ENCODE measurements at places on chromosomes 2 and 18. TPM values are rescaled to one million over a fixed set of nuclear protein-coding genes. Genes with fewer than 3 reads are reported as not detected.

The OBSL1 gene
- total RNA-seq = 1.6 TPM

DNA sequence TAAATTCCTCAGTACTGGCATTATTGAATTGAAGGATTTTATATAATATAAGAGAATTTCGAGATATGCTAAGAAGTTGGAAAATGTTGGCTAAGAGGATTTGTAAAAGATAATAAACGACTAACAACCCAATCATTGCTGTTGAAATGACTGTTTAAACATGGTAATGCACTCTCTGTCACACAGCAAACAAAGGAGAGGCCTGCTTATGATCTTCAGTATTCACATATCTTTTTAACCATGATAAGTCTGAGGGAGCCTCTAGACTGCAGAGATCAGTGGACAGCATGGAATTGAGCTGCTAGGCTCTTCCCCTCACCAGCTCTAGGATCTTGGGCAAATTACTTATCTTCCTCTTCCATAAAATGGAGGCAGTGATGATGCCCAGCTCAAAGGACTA is 2.7 kb downstream of the KCTD18 start:
- no peak for DNase-seq

The FBXO15 gene
- 1.2 TPM for total RNA-seq

The ZBTB7C gene
- total RNA-seq = not detected

DNA sequence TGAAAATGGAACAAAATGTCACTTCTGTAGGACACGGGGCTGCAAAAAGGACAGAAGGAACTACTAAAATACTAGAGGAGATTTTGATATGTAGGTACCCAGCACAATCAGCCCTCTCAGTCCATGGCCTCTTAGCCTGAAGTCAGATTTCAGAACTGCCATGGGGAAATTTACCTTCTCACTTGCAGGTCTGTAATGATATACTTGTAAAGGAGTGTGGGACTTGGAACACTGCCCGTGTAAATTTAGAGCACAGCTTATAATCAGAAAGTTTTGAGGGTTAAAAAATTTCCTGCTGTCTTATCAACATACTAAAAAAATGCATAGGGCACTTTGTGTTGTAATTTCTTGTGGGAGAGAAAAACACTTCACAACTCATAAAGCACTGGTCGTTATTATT is 60.6 kb downstream of the ZEB2 start:
- no peak for DNase-seq

DNA sequence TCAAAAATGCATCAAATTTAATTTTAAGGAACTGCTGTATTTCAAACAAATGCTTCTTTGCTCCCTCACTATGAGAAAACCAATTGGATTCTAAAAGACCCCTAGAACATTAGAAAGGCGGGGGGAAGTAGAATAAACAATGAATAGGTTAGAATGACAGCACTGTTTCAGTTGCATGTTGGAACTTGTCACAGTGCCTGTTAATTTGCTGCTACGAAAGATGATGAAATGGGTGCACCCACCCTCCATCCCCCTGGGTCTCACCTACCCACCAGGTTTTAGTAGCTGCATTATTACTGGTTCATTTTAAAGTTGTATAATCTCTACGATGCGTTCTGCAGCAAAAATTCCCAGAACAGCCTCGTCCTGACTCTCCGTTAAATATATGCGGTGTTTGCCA is 193.0 kb upstream of the COPS8 start:
- no peak for DNase-seq

- DNase-seq = no peak
These were observed 17.8 kb upstream of the TMEM131 start for GRCh38 chr2:98013407-98014042.

DNA sequence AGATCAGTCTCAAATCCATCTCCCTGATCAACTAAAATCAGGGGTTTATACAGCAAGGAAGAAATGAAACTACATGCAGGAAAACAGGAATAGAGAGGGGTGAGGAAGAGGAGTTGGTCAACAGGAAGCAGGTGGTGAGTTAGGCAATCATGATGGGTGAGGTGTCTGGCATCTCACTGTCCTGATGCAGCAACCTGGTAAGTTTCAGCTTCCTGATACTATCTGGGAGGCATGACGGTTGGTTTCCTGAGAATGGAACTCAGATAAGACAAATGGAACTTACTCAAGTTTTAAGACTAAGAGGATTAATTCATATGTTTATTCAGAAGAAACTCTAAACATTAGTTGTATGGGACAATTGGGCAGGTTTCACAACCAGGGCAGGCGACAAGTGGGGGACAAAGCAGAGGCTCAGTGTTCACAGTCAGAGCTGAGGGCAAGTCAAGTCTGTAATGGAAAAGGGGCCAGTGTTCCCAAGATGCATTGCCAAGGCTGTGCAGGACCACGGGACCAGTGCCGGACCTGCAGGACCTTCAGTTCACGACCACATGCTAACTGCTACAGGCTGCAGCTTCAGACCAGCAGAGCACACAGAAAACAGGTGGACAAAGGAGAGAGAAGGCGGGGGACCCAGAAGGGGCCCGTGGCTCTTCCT is 17.7 kb upstream of the GALM start:
- DNase-seq = no peak

- DNase-seq = no peak
These were observed 39.4 kb downstream of the EVA1A start for GRCh38 chr2:75521225-75521872.

DNA sequence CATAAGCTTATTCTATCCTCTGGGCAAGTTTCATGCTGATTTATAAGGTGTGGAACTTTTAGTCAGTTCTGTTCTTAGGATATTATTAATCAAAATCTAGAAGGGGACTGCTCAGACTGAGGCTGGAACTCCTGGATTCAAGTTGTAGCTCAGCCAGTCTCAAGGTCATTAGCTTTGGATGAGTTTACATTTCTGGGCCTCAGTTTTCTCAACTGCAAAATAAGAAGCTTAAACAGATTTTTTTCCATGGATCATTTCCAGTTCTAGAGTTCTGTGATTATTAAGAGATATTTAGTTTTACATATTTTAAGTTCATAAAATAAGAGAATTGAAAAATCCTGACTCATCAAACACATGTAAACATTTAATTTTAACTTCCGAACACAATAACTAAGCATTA is 442.5 kb upstream of the PKDCC start:
- DNase-seq = no peak

DNA sequence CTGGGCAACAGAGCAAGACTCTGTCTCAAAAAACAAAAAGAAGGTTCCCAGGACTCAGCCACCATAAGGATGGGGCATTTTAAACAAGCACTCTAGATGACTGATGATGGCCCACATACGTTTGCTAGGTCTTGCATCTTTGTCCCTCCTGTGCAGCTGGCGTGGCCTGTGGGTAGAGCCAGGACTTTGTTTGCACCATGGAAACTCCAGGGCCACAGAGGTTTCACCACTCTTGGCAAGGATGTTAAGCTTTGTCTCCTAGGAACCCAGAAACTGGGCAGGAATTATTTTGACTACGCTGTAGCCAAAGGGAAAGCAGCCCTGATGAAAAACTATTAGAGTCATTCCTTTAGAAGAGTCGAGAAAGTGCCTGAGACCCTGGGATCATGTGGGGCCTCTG is 75.3 kb upstream of the STPG4 start:
- no peak for DNase-seq

The GPR45 gene
- total RNA-seq = not detected

- no peak for DNase-seq
These were observed 187.2 kb upstream of the FANCL start for GRCh38 chr2:58428096-58429013.

GRCh38 chr2:201966691-201967438 is 66.8 kb upstream of the FZD7 start:
- DNase-seq = no peak

- DNase-seq = no peak
These were observed 57.6 kb downstream of the BOLA3 start for GRCh38 chr2:74089816-74090745.

All from activated naive CD4-positive, alpha-beta T cell treated with anti-CD3 and anti-CD28 coated beads for 36 hours (primary cell).